ENCODE measurements at places on chromosomes 11 and 22. TPM values are rescaled to one million over a fixed set of nuclear protein-coding genes. Genes with fewer than 3 reads are reported as not detected.

CFAP300 gene
- total RNA-seq: 8.0 TPM

VPREB1 gene
- total RNA-seq: not detected

MTA2 gene
- 87.9 TPM for total RNA-seq

LRRC74B gene
- not detected for total RNA-seq

KRTAP5-9 gene
- not detected for total RNA-seq

NRGN gene
- total RNA-seq: 6.1 TPM

B4GALNT4 gene
- 10.4 TPM for total RNA-seq

CCDC179 gene
- not detected for total RNA-seq

CDKN1C gene
- 3.3 TPM for total RNA-seq

UPB1 gene
- total RNA-seq: not detected

YAP1 gene
- total RNA-seq: 65.6 TPM

FGF19 gene
- total RNA-seq: 0.09 TPM

SPTBN2 gene
- 10.3 TPM for total RNA-seq

PGA3 gene
- total RNA-seq: not detected

ADSL gene
- 92.9 TPM for total RNA-seq

TLCD5 gene
- 6.8 TPM for total RNA-seq

CTSD gene
- total RNA-seq: 499 TPM

TIGD3 gene
- total RNA-seq: 0.94 TPM

TRPM5 gene
- not detected for total RNA-seq

TRIM21 gene
- 21.6 TPM for total RNA-seq

PNPLA5 gene
- total RNA-seq: not detected

DNAJB7 gene
- total RNA-seq: not detected

OR2AT4 gene
- total RNA-seq: not detected

ROBO4 gene
- total RNA-seq: not detected

JHY gene
- total RNA-seq: 3.5 TPM

RBFOX2 gene
- total RNA-seq: 28.7 TPM

LTBP3 gene
- total RNA-seq: 90.4 TPM

OR52E8 gene
- not detected for total RNA-seq

SMC1B gene
- 0.03 TPM for total RNA-seq

PHF21B gene
- total RNA-seq: 0.61 TPM

CRYBB1 gene
- total RNA-seq: not detected

OR5L1 gene
- total RNA-seq: not detected

Data from A549 treated with GW870086 at 1 μM for 4 hours (cell line).